Hypothalamus (tissue), 51 donors: ENCODE measurements at places on chromosomes 6 and 20.

GRCh38 chr6:20969551-20969950, 435.3 kb downstream of the CDKAL1 start:
- no peak for DNase-seq

DNA sequence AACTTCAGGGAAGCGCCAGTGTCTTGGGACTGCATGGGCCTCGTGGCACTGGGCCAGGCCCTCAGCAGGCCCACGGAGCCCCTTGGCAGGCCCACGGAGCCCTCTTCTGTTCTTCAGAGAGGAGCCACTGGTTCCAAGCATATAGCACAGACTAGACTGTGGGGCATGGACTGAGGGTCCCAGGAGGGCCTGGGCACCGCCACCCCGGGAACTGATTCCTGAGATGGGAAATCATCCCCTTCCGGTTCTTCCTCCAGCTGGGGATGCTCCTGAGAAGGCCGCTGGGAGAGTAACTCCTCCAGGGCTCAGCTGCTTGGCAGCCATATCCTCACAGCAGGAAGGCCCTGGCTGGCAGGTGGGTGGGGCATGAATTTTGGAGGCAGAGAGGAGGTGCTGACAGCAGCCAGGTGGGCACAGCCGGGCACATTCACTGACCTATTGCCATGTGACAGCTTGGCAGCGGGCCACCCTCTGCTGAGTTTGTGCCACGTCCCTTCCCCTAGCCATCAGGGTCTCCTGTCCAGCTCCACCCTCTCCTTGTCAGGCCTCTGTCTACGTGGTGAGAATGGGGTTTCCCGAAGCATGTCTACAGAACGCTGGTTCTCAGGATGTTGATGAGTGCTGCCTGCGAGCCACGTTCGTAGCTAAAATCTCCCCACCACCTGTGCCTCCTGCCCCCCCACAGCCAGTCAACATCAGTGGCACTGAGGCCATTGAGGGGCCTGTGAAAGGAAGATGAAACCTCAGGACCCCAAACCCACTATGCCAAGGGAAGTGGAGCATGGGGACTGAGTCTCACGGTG, 152.1 kb downstream of the TAF4 start:
- no peak for DNase-seq

GRCh38 chr6:37242429-37243052, 15.0 kb upstream of the TBC1D22B start:
- no peak for DNase-seq

- DNase-seq: no peak
Observed at GRCh38 chr20:11924923-11925322, 7.2 kb downstream of the BTBD3 start.

DNA sequence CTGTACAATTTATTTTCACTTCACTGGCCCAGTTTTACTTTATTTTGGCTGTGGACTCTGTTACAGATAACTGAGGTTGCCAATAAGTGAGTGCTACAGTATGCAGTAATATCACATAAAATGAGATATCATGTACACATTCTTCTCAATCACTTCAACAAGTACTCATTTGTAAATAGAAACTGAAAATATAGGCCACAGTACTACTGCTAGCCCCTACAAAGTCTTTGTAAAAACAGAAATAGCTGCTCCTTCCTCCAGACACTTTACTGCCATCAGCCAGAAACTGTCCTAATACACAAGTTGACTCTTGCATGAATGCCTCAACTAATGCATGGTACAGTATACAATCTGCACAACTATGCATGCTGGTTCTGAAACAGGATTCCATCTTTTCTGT, 9.2 kb downstream of the DTNBP1 start:
- no peak for DNase-seq

- no peak for DNase-seq
Observed at GRCh38 chr6:34986845-34987246, 97.8 kb downstream of the ANKS1A start.

DNA sequence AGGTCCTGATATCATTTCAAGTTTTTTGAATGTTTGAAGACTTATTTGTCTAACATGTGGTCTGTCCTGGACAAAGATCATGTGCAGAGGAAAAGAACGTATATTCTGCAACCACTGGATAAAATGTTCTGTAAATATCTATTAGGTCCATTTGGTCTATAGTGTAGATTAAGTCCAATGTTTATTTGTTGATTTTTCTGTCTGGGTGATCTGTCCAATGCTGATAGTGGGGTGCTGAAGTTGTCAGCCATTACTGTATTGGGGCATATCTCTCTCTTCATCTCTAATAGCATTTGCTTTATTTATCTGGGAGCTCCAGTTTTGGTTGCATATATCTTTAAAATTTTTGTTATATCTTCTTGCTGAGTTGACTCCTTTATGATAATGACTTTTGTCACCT, 258.4 kb upstream of the CITED2 start:
- DNase-seq: no peak

- no peak for DNase-seq
Observed at GRCh38 chr6:35796236-35796635, 887 bp downstream of the CLPS start.

GRCh38 chr6:163950159-163950558, 535.6 kb downstream of the QKI start:
- no peak for DNase-seq
